ENCODE measurements at places on chromosomes 6 and 20.

DNA sequence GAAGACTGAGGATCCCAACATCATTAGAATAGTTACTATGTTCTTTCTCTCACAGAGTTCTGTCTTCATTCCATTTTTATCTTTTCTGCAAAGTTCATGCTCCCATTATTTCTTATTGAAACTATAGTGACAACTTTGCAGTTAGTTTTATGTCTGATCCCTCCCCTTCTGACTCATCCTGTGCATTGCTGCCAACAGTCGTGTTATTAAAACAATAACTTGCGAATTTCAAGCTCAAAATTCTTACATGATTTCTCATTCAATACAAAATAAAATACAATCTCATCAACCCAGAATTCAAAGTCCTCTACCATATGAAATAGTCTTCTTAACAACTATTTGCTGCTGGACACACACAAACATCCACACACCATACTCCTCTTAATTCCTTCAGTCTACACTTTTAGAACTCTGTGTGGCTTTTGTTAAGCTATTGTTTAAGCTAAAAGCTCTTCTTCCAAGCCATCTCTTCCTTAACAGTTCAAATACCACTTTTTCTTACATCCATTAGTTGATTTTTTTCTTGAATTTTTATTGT is 261.4 kb upstream of the IRAK1BP1 start:
- no peak overlapping the region for H3K27ac ChIP-seq
- no peak for DNase-seq
- H3K36me3 ChIP-seq = no peaks in the 10 kb centered on the region
- no peak overlapping the region for H3K4me3 ChIP-seq
- no peaks in the 10 kb centered on the region for H3K4me1 ChIP-seq

DNA sequence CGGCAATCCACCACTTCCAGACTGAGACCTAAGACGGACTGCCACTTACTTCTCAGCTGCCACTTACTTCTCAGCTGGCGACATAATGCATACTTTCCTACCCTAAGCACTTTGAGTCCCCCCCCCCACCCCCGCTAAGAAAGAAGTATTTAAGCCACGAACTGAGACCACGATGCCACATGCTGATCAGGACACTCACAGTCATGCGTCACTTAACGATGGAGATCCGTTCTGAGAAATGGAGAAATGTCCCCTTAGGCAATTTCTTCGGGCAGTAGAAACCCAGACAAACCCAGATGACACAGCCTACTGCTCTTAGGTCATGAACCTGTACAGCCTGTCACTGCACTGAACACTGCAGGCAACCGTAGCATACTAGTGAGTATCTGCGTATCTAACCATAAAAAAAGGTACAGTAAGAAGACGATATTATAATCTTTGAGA is 690 bp downstream of the IFNGR1 start:
- no peaks in the 10 kb centered on the region for H3K36me3 ChIP-seq
- H3K4me3 ChIP-seq = peak overlapping the region; percentile 100
- peak; percentile 59 for DNase-seq
- no peaks in the 10 kb centered on the region for H3K27me3 ChIP-seq

DNA sequence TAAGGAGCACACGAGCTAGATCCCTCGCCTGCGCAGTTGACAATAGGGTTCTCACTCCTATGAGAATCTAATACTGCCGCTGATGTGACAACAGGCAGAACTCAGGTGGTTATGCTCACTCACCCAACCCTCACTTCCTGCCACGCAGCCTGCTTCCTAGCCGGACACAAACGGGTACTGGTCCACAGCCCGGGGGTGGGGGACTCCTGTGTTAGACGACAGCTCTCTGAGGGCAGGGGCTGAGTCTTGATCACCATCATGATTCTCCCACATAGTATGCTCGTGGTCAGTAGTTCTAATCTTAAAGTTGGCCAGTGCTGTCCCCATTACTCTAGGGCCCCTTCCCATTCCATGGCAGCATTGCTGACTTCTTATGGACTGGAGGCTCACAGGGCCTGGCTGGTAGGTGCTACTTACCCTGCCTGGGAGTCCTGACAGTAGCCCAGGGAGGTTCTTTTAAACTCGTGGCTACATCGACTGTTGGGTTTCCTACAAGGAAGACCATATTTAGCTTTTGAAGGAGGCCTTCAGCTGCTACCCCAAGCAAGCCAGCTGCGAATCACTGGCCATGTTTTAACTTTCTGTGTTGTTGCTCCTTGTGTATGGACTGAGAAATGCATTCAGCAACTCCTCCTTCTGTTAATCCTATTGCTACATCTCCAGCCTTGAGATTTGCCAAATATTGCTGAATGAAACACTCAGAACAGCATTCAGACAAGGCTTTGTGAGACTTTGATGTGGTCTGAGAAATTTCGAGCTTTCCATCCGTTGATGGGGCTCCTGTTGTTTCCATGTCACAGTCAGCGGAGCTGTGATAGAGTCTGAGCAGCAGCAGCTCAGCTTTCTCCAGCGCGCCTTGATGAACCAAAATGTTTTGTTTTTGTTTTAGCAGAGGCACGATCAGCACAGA is 300.3 kb downstream of the NRN1 start:
- no peaks in the 10 kb centered on the region for H3K4me1 ChIP-seq
- H3K36me3 ChIP-seq = no peaks in the 10 kb centered on the region
- no peak overlapping the region for H3K27ac ChIP-seq
- no peak overlapping the region for H3K4me3 ChIP-seq

- H3K36me3 ChIP-seq = no peaks in the 10 kb centered on the region
- no peak for DNase-seq
- H3K27ac ChIP-seq = no peak overlapping the region
- no peaks in the 10 kb centered on the region for H3K4me1 ChIP-seq
- no peaks in the 10 kb centered on the region for H3K27me3 ChIP-seq
- no peak overlapping the region for H3K4me3 ChIP-seq
Measured at GRCh38 chr6:35432291-35432690, 19.8 kb upstream of the FANCE start.

- no peaks in the 10 kb centered on the region for H3K36me3 ChIP-seq
- H3K27ac ChIP-seq = peak overlapping the region; percentile 97
Measured at GRCh38 chr6:164086076-164086887, 671.8 kb downstream of the QKI start.

GRCh38 chr6:123804014-123804786 is 535 bp downstream of the NKAIN2 start:
- H3K4me3 ChIP-seq = peak overlapping the region; percentile 36
- H3K27me3 ChIP-seq = peaks cover 11% of the 10 kb centered on the region
- DNase-seq = no peak
- H3K27ac ChIP-seq = peak overlapping the region; percentile 59

- no peaks in the 10 kb centered on the region for H3K4me1 ChIP-seq
- no peaks in the 10 kb centered on the region for H3K27me3 ChIP-seq
Measured at GRCh38 chr6:52489881-52490280, 69.7 kb downstream of the EFHC1 start.

DNA sequence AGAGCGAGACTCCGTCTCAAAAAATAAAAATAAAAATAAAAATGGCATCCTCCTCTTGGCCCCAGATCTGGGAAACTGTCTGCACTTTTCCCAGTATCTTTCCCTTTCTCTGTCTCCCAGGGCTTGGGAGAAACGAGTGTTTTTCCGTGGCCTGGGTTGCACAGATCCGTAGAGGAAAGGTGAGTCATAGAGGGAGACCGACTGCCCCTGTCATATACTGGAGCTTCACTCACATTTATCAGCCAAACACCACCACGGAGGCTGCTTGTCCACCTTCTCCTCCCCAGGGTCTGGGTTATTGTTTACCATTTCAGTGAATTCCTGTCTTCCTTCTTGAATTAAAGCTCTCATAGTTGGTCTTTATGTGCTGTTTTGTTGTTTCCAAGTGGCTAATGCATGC is 31.9 kb upstream of the EIF2S2 start:
- no peaks in the 10 kb centered on the region for H3K27me3 ChIP-seq
- no peak overlapping the region for H3K4me3 ChIP-seq
- no peaks in the 10 kb centered on the region for H3K4me1 ChIP-seq
- H3K36me3 ChIP-seq = no peaks in the 10 kb centered on the region
- H3K27ac ChIP-seq = no peak overlapping the region

DNA sequence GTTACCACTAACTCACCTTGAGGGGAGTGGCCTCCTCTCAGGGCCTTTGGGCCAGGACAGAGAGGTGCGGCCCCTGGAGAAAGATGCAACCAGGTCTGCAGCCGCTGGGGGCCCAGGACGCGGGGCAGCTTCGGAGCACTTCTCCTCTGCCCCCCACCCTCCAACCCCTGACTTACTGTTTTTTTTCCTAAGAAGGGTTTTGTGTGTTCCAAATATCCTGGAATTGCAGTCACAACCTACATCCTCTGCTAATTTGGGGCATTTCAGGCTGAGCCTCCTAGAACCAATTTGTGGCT is 1.7 kb downstream of the LINC00237 start:
- H3K4me1 ChIP-seq = peaks cover 61% of the 10 kb centered on the region
- H3K36me3 ChIP-seq = no peaks in the 10 kb centered on the region
- H3K27ac ChIP-seq = no peak overlapping the region
- no peak overlapping the region for H3K4me3 ChIP-seq
- DNase-seq = no peak

- no peak overlapping the region for H3K4me3 ChIP-seq
- no peaks in the 10 kb centered on the region for H3K27me3 ChIP-seq
- DNase-seq = no peak
- H3K27ac ChIP-seq = no peak overlapping the region
Measured at GRCh38 chr20:63769891-63770474, 30.4 kb downstream of the SLC2A4RG start.

- H3K27me3 ChIP-seq = no peaks in the 10 kb centered on the region
- H3K4me3 ChIP-seq = no peak overlapping the region
- DNase-seq = no peak
- no peak overlapping the region for H3K27ac ChIP-seq
Measured at GRCh38 chr6:146194434-146194833, 165.6 kb downstream of the GRM1 start.

GRCh38 chr20:6784767-6785166 is 17.3 kb downstream of the BMP2 start:
- H3K4me3 ChIP-seq = no peak overlapping the region
- no peaks in the 10 kb centered on the region for H3K27me3 ChIP-seq
- H3K27ac ChIP-seq = no peak overlapping the region
- no peaks in the 10 kb centered on the region for H3K4me1 ChIP-seq
- no peaks in the 10 kb centered on the region for H3K36me3 ChIP-seq
- no peak for DNase-seq

DNA sequence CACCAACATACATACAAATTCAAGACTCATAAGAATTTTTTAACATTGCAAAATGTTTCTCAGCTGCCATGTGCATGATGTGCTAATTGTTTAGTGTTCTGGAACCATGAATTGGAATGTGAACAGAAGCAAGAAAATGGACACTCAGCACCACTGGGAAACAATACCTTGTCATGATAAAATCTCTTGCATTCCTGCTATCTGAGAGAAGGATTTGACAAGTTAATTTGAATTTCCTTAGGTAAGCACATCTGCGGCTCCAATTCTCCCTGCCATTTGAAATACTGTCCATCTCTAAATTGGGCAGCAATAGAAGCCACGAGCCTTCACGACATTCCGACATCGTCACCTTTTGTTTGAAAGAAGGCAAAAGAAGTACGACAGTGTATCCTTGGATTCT is 1104.6 kb upstream of the MAP3K7 start:
- no peak for DNase-seq
- no peaks in the 10 kb centered on the region for H3K27me3 ChIP-seq
- no peak overlapping the region for H3K27ac ChIP-seq
- no peaks in the 10 kb centered on the region for H3K36me3 ChIP-seq

GRCh38 chr20:61301711-61302525 is 49.9 kb downstream of the CDH4 start:
- no peak overlapping the region for H3K27ac ChIP-seq
- H3K4me1 ChIP-seq = no peaks in the 10 kb centered on the region
- no peaks in the 10 kb centered on the region for H3K36me3 ChIP-seq
- no peak for DNase-seq
- H3K4me3 ChIP-seq = no peak overlapping the region

DNA sequence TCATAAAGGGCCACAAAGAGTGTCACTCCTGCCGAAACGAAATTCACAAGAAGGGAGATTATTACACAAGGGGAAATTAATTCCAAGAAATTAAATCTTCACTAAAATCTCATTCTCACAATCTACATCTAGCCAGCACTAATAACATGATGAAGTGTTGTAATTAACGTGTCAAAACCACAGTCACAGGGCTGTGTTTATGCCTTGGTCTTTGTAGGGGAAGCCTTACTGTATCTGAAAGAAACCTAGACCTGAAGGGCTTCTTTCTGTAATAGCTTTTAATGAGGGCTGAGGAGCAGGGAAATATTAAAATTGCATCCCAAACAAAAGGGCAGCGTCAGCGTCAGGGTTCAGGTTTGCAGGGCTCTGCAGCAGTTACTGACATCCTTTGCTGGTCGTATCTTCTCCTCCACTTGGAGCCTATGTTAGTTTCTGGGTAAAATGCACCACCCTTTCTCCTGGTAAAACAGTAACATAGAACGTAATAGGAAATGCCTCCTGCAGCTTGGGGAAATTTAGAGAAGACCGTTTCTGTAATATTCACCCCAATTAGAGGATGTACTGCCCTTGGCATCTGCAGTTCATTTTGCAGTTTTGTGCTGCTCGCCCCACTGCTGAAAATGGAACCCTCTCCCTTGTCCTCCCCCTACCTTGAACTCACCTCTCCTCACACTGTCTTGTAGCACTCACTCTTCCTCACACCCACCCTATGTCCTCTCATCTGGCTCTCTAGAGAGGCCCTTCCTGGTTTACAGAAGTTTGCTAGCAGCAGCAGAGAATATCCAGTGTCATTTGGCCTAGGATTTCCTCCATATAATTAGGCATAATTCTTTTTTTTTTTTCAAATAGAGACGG is 109.0 kb upstream of the TRAF3IP2 start:
- H3K27me3 ChIP-seq = no peaks in the 10 kb centered on the region
- peaks cover 9% of the 10 kb centered on the region for H3K4me1 ChIP-seq
- H3K4me3 ChIP-seq = no peak overlapping the region

GRCh38 chr20:64093013-64093503 is 8.9 kb upstream of the LKAAEAR1 start:
- H3K4me3 ChIP-seq = no peak overlapping the region
- no peaks in the 10 kb centered on the region for H3K36me3 ChIP-seq
- H3K4me1 ChIP-seq = no peaks in the 10 kb centered on the region
- no peak overlapping the region for H3K27ac ChIP-seq
- no peak for DNase-seq

- DNase-seq = no peak
- no peak overlapping the region for H3K4me3 ChIP-seq
- no peaks in the 10 kb centered on the region for H3K36me3 ChIP-seq
- H3K27me3 ChIP-seq = no peaks in the 10 kb centered on the region
- peaks cover 26% of the 10 kb centered on the region for H3K4me1 ChIP-seq
Measured at GRCh38 chr20:50400705-50401586, 109.2 kb upstream of the PTPN1 start.

GRCh38 chr20:22381812-22382416 is 202.5 kb downstream of the FOXA2 start:
- no peaks in the 10 kb centered on the region for H3K36me3 ChIP-seq
- H3K4me1 ChIP-seq = no peaks in the 10 kb centered on the region
- no peak overlapping the region for H3K27ac ChIP-seq
- H3K4me3 ChIP-seq = no peak overlapping the region

GRCh38 chr20:62704341-62704948 is 4.2 kb upstream of the NTSR1 start:
- no peaks in the 10 kb centered on the region for H3K36me3 ChIP-seq
- DNase-seq = peak; percentile 67
- H3K27me3 ChIP-seq = no peaks in the 10 kb centered on the region
- H3K4me3 ChIP-seq = no peak overlapping the region

GRCh38 chr6:118668761-118669385 is 17.5 kb upstream of the CEP85L start:
- H3K4me1 ChIP-seq = peaks cover 47% of the 10 kb centered on the region
- no peak overlapping the region for H3K4me3 ChIP-seq
- DNase-seq = no peak
- no peaks in the 10 kb centered on the region for H3K27me3 ChIP-seq
- H3K36me3 ChIP-seq = no peaks in the 10 kb centered on the region

- H3K27ac ChIP-seq = no peak overlapping the region
- H3K4me1 ChIP-seq = no peaks in the 10 kb centered on the region
- no peak for DNase-seq
- no peaks in the 10 kb centered on the region for H3K27me3 ChIP-seq
Measured at GRCh38 chr6:80094017-80094416, 12.5 kb upstream of the BCKDHB start.
